Stimulated activated CD8-positive, alpha-beta memory T cell treated with anti-CD3 and anti-CD28 coated beads, Interleukin-4, amount 100 ng/mL, for 1 hour (primary cell): ENCODE measurements at places on chromosomes 5 and 9.

GRCh38 chr9:136014147-136014923 lies 53.2 kb upstream of the UBAC1 start:
- no peak for DNase-seq

DNA sequence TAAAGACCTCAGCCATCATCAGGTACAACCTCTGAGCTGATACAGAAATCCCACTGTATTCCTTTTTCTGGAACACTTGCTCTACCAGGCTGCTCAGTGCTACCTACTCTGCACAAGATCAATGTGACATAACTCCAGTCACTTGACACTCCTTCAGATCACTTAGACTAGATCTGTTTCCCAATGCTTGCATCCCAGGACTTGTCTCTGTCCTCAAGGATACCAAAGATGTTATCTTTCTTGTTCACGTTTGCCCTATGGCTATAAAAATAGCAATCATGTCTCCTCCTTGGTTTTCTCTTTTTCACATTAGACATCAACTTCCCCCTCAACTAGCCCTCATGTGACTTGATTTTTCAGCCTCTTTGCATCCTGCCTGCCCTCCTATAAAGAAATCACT lies 188.1 kb upstream of the PTGER4 start:
- DNase-seq = no peak

GRCh38 chr9:135774794-135775525 lies 73.0 kb downstream of the KCNT1 start:
- no peak for DNase-seq

GRCh38 chr5:673831-674629 lies 19.1 kb downstream of the TPPP start:
- DNase-seq = no peak

DNA sequence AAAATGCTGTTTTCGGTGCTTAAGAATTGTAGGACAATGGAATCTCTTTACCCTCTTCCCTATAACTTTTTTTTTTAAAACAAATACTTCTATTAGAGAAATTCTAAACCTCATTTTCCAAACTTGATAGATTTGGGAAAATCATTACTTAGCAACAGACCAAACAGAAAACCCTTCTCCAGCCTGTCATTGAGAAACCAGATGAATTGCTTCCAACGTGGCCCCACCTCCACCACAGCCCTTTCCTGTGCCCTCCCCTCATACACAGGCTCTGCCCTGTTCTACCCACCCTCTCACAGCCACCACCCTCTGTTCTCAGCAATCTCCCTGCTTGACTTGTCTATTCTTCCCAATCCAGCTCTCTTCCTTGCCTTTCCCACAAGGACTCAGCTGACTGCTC lies 221.2 kb downstream of the DMRT2 start:
- no peak for DNase-seq

- DNase-seq = no peak
Observed at GRCh38 chr5:30405821-30406220, 787.7 kb upstream of the CDH6 start.

- no peak for DNase-seq
Observed at GRCh38 chr9:33158843-33159776, 8.0 kb downstream of the B4GALT1 start.

DNA sequence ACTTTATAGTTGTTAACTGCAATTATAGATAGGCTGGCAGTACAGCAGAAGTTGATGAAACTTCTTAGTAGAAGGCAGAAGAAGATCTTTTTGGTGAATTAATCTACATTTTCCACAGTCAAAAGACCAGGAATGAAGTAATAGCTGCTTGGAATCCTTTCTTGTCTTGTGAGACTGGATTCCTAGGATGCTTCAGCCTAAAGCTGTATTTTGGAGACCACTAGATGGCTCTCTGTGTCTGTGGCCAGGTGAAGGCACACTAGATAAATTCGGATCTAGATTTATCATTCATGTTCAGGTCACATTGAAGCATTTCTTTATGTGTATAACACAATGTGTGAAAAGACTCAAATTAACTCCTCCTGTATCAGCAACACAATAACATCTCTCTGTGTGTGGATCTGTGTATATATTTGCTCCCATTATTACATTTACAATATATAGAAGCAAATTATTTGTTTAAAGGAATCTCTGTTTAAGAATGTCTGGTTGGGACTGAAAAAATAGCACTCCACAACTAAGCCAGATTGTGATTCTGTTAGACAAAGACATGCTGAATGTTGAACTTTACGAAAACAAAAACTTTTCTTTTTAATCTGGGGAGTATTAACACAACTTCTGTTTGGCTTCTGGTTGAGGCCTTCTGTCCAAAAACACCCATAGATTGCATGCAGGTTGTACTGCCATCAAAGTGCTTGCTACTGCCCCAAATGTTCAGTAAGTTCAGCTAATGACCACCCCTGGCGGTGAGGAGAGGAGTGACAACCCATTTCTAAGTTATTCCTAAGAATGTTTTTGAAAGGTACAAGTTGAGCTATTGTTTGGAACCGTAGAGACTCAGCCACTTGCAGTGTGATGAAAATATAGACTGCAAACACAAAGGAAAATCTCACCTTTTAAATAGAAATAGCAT lies 10.6 kb downstream of the GRIN3A start:
- DNase-seq = no peak

- DNase-seq = no peak
Observed at GRCh38 chr9:117293206-117294114, 121.4 kb downstream of the ASTN2 start.

- no peak for DNase-seq
Observed at GRCh38 chr5:82336226-82336958, 58.2 kb upstream of the RPS23 start.

DNA sequence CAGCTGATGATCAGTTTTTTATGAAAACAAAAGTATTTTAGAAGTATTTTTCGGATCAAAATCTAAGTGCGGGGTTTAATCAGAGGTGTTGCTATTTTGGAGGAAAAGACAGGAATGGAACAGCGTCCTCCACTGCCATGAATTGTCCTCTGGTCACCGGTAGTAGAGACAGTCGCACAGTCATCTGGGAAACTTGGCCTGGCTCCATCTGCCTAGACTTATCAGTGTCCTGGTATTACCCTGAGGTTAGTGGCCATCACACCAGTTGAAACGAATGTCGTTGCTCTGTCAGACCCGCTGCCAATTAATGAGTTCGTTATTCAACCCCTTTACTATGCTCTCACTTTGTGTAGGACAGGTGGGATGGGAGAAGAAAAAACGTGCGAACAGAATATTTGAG lies 8.2 kb downstream of the TLX3 start:
- DNase-seq = no peak

- no peak for DNase-seq
Observed at GRCh38 chr5:37971483-37972024, 131.7 kb upstream of the GDNF start.

DNA sequence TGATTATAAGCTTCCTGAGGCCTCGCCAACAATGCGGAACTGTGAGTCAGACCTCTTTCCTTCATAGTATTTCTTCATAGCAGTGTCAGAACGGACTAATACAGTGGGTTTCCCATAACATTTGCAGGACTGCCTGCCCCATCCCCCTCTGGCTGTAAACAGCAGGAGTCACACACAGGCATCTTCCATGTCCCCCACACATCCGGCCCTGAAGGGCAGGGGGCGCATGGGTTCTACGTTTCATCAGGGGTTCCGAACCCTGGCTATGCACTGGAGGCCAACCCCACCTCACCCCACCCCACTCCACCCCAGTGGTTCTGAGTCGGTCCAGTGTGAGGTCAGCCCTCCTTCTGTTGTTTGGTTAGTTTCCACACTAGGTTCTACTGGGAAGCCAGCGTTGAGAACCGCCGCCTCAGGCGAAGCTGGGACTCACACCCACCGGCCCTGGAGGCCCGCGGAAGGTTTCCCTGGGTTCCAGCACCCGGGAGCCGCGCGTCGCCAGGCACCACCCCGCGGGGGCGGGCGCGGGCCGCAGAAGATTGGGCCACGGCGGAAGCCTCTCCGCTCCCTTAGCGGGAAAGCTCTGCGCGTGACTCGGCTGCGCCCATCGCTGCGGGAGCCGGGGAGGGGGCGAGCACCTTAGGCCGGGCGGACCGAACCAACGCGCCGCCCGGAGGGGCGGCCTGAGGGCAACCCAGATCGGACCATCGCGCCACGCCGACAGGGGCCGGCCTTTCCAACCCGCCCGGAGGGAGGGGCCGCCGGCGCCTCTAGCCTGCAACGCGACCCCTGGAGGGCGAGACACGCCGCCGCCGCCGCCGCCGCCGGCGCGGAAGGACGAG lies at the start of gene RUSC2:
Gene RUSC2 (plus strand): TSS at position 799 of the 842 bp plus-strand sequence. CDS start 56,411 bp downstream, outside the sequence.
- no peak for DNase-seq

DNA sequence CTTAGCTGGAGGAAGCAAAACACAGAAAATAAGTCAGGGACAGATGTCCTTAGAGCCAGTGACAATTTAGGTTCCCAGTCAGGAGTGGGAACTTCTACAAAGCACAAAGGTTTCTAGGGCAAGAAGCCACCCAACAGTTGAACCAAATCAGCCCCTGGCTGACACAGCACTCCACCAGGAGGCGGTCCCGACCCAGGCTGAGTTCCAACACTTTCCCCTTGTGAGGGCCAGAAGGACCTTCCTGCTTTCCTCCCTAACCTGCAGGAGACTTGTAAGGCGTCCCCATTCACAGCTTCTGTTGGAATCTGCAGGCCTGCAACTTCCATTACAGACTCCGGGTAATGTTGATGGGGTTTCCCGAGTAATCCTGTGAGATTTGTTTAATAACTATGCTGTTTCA lies 416.4 kb upstream of the IRX1 start:
- no peak for DNase-seq

GRCh38 chr9:78507037-78507436 lies 210.1 kb downstream of the PSAT1 start:
- no peak for DNase-seq

GRCh38 chr9:31587146-31587545 lies 797.3 kb upstream of the ACO1 start:
- no peak for DNase-seq

GRCh38 chr5:107673368-107674136 lies 2.8 kb upstream of the EFNA5 start:
- DNase-seq = peak; percentile 44

GRCh38 chr9:114098021-114098935 lies 814 bp downstream of the KIF12 start:
- no peak for DNase-seq

GRCh38 chr9:36796671-36797419 lies 224.2 kb downstream of the MELK start:
- DNase-seq = no peak

- no peak for DNase-seq
Observed at GRCh38 chr5:154934881-154935280, 3.1 kb downstream of the GEMIN5 start.

DNA sequence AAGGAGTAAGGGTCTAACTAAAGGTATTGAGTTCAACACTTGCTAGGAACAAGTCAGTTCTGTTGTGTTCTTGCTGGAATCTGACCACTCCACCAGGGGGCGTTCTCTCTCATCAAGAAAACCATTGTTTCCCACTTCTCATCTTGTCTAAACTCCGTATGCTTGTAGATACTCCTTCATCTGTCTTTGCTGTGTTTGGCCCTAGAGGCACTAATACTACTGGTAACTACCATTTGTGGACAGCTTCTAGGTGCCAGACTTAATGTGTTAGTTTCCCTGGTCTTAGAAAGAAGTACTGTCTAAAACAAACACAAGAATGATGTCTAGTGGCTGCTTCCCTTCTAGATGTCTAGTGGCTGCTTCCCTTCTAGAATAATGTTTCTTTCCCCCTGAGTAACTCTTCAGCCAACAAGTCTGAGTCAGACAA lies 18.7 kb upstream of the PTPDC1 start:
- peak; percentile 60 for DNase-seq

DNA sequence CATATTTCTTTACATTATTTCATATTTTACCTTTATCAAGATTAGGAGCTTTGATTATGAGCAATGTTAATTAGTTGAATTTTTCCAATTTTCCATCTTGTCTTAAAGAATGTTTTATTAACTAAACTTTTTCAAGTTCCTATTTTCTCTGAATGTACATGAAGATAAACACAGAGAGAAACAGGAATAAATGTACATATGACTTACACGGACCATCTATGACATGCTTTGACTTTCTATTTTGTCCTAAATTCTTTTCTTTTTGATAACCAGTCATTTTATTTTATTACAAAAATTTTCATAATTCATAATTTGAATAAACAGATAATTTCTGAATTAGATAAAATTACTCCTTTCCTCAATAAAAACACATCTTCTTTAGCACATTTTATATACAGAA lies 1038.8 kb upstream of the ARRDC3 start:
- DNase-seq = no peak

- DNase-seq = peak; percentile 84
Observed at GRCh38 chr5:177455036-177455660, 8.5 kb downstream of the PRR7 start.

GRCh38 chr9:98575379-98576346 lies 133.1 kb downstream of the GABBR2 start:
- DNase-seq = no peak

DNA sequence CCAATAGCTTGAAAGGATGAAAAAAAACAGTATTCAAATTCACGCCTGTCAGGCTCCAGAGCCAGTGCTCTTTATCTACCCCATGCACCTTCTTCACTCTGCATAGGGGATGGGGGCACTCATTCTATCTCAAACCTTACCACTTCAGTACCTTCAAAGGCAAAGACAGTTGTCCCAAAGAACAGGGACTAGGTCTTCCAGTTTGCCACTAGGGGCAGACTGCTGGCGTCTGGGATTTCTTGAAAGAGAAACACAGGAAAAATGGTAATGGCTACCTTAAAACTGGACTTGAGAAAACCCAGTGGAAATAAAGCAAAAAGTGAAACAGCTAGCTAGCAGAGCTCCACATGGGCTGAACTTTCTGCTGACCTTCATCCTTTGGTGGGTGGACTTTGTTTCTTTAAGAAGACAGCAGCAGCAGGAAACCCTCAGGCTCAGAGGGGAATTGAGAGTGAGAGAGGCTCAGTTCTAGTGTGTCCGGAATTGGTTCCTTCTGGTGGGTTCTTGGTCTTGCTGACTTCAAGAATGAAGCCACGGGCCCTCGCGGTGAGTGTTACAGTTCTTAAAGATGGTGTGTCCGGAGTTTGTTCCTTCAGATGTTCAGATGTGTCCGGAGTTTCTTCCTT lies 41.0 kb upstream of the SLC36A1 start:
- no peak for DNase-seq

- DNase-seq = no peak
Observed at GRCh38 chr9:5493679-5494511, 16.4 kb upstream of the PDCD1LG2 start.

DNA sequence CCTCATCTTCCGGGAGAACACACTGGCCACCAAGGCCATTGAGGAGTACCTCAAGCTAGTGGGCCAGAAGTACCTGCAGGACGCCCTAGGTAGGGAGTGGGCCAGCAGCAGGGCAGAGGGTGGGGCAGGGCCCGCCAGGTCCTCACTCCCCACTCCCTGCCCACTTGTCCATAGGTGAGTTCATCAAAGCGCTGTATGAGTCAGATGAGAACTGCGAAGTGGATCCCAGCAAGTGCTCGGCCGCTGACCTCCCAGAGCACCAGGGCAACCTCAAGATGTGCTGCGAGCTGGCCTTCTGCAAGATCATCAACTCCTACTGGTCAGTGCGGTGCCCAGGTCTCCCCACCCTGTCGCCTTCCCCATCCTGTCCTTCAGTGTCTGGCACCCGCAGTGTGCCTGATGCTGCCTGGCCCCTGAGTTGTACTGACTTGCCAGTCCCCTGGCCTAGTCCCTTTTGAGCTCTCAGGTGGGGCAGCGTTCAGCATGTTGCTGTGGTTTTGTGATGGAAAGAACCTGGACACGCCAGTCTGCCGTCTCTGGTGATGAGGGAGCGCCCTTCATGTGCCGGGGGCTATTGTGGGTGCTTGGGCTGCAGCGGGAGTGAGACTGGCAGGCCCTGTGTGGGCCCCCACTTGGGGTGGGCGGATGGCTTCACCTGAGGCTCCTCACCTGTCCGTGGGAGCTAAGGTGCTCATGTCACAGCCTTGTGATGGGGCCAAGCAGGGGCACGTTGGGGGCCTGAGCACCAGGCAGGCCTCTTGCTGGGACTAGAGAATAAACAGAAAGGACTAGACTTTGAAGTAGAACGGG lies 112.3 kb downstream of the DAB2IP start:
- DNase-seq = no peak

GRCh38 chr5:98401656-98402055 lies 371.8 kb upstream of the RGMB start:
- DNase-seq = no peak
